ENCODE measurements at places on chromosomes 1 and 21.

- no peak for DNase-seq
These were observed 13.9 kb downstream of the WNT2B start for GRCh38 chr1:112522621-112523020.

- no peak for DNase-seq
These were observed 207.1 kb downstream of the HHAT start for GRCh38 chr1:210535761-210536160.

DNA sequence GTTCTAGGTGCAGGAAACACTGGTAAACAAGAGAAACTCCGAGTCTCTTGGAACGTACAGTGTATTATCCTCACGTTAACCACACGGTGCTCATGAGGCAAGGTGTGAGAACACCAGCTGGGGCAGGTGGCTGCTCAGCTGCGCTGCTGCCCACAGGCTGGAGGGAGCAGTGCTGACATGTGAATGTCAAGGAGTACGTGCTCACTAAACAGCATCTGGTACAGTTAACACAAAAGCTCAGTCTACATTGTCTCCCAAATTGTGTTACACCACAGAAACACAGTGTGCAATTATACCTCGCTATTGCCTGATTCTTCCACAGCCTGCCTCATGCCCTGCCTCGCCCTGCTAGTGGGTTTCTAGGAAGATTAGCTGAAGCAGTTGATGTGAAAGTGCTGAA lies 138.4 kb downstream of the GLIS1 start:
- no peak for DNase-seq

DNA sequence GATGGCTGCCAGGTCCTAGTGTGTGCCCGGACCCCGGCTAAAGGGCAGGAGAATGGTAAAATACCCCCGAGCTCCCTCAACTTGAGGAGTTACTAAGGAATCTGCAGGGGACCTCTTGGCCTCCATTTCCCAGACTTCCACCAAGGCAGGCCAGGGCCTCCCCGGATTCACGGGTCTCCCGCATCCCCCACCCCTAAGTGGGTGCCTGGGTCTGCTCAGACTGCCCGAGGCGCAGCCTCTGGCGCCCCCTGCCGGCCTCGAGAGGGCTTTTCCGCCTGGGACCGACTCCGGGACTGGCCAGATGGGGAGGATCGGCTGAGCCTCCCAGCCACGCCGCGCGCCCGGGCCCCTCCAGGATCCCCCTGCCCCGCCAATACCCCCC lies 1.7 kb downstream of the PLEKHG5 start:
- peak; percentile 59 for DNase-seq

All from T follicular helper cell (primary cell).